Stimulated activated CD4-positive, alpha-beta T cell treated with anti-CD3 and anti-CD28 coated beads, Interleukin-15, amount 100 ng/mL, for 24 hours (primary cell): ENCODE measurements at places on chromosomes 12 and 14.

- DNase-seq, result no peak
Measured at GRCh38 chr12:86723326-86723725, 467.1 kb upstream of the MGAT4C start.

- DNase-seq, result no peak
Measured at GRCh38 chr12:93007544-93007943, 78.4 kb upstream of the EEA1 start.

DNA sequence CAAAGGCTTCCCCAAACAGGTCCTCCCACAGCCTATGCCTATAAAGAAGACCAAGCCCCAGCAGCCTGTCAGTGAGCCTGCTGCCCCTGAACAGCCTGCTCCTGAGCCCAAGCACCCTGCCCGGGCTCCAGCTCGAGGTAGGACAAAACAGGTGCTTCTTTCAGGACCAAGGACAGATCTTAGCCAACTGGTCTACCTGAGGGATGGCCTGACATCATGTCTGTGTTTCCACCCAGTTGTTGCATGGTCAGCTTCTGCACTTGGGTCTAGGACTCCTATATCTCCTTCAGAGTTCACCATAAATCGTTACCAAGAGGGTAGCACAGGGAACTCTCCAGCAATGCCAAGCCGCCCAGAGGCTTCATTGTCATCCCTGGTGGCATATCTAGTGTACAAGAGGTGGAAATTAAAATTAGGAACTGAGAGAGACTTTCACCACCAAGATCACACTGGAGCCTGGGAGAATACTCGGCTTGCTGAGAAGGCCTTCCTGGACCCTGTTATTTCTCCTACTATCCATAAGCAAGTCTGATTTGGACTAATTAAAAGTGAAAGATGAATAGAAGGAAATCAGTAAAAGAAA is 38.2 kb upstream of the OAS1 start:
- no peak for DNase-seq

DNA sequence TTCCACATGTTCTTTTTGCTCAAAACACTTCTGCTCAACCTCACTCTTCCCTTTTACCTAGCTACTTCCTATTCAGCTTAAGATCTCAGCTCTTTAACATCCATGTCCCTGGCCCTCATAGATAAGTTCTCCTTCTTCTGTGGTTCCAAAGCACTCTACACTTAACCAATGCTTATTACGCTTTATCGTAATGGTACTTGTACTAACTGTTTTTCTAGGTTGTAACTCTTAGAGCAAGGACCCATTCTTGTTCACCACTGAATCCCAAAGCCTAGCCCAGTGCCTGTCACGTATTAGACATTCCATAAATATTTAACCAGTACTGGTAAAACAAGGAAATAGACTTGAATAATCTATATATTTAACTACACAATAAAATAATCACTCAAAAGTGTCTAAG is 5.3 kb downstream of the SLC41A2 start:
- DNase-seq, result no peak

GRCh38 chr12:17284873-17285272 is 678.9 kb upstream of the LMO3 start:
- DNase-seq, result no peak

DNA sequence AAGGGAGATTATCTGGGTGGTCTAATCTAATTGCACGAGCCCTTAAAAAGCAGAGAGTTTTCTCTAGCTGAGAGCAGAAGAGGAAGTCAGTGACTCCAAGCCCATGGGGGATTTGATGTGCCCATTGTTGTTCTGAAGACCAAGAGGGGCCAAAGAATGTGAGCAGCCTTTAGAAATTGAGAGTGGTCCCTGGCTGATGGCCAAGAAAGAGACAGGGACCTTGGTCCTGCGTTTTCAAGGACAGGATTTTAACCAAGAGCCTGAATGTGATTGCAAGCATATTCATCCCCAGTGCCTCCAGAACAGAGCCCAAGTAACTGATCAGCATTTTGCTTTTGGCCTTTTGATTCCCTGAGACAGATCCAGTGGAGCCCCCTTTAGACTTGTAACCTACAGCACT is 1353.9 kb downstream of the AACS start:
- DNase-seq, result no peak

- no peak for DNase-seq
Measured at GRCh38 chr12:58361056-58361455, 419.7 kb downstream of the ATP23 start.

DNA sequence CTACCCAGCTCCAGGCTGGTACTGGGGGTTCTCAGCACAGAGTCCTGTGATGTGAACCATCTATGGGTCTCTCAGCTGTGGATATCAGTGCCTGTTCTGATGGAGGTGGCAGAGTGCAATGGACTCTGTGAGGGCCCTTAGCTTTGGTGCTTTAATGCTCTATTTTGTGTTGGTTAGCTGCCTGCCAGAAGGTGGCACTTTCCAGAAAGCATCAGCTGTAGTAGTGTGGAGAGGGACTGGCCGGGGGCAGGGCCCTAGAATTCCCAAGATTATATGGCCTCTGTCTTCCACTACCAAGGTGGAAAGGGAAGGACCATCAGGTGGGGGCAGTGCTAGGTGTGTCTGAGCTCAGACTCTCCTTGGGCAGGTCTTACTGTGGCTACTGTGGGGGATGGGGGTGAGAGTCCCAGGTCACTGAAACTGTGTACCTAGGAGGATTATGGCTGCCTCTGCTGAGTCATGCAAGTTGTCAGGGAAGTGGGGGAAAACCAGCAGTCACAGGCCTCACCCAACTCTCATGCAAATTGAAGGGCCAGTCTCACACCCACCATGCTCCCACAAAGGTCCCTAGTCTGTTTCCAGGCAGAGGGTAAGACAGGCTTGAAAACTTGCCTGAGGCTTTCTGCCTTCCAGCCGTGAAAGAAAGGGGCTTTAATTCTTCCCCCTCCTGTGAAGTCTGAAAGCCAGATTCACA is 878.1 kb downstream of the C12orf50 start:
- no peak for DNase-seq

GRCh38 chr12:53686436-53686835 is 10.6 kb upstream of the ATP5MC2 start:
- no peak for DNase-seq

GRCh38 chr12:101305226-101305779 is 25.4 kb downstream of the UTP20 start:
- no peak for DNase-seq

- no peak for DNase-seq
Measured at GRCh38 chr14:90368946-90369721, 27.7 kb upstream of the CALM1 start.

- DNase-seq, result no peak
Measured at GRCh38 chr14:59241121-59241520, 52.7 kb downstream of the DAAM1 start.

DNA sequence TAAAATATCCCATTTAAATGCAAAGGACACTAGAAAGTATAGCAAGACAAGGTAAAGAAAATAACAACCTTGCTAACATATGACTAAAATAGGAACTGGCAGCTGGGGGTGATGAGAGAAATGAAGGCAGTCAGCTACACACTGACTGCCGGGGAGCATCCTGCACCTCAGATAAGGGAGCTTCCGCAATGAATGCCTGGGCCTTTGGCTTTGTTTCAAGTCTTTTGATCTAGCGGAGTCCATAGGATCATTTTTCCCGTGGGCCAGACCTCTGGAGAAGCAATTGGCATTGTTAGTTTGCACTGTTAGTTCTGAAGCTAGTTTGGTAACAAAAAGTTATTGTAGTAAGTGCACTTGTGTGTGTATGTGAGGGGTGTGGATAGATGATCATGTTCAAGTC is 639.9 kb downstream of the DIO2 start:
- DNase-seq, result no peak

- no peak for DNase-seq
Measured at GRCh38 chr12:56530390-56531055, 8.9 kb downstream of the RBMS2 start.

DNA sequence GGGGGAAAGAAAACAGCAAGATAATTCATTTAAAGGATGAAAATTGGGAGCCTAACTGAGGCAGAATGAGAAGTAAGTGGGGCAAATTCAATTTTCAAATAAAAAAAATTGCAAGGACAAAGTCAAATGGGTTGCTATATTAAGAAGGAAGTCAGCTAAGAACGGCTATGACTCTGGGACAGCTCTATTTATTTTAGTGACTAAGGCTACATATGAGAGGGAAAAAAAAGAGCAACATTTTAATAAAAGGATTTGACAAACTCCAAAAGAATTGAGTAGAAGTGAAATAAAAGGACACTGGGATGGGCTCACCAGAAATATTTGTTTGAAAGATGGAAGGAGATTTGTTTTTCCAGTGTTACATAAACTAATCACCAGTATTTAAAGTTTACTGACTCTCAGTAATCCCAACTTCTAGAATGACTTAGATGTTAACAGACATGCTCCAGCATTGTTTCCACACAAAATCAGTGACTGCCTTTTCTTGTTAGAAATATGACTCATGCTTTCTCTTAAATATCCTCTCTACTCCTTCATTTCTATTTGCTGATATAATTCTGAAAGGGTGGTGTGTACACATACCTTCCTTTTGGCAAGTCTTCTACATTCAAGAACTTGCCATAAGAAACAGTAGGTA is 198.5 kb downstream of the SLC25A21 start:
- DNase-seq, result no peak

- peak; percentile 37 for DNase-seq
Measured at GRCh38 chr12:89016970-89017778, 335.1 kb downstream of the DUSP6 start.

GRCh38 chr14:49778421-49778820 is 10.5 kb downstream of the KLHDC2 start:
- no peak for DNase-seq

DNA sequence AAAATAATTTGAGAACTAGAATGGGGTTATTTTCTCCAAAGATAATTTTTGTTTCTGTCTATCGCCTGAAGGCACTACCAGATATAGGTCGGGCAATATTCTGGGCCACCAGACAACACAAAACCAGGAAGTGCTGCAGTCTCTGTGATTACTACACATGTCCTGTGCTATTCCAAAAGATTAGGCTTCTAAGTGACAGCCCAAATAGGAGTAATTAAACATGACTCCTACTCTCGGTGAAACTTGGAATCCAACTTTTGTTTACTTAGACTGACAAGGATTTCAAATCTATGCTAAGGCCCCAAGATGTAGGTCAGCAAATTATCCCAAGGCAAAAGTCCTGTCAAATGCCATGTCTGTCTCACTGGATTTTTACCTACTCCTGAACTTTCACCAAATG is 157.6 kb upstream of the LRFN5 start:
- DNase-seq, result no peak

- DNase-seq, result no peak
Measured at GRCh38 chr12:14290951-14291350, 74.5 kb upstream of the ATF7IP start.

DNA sequence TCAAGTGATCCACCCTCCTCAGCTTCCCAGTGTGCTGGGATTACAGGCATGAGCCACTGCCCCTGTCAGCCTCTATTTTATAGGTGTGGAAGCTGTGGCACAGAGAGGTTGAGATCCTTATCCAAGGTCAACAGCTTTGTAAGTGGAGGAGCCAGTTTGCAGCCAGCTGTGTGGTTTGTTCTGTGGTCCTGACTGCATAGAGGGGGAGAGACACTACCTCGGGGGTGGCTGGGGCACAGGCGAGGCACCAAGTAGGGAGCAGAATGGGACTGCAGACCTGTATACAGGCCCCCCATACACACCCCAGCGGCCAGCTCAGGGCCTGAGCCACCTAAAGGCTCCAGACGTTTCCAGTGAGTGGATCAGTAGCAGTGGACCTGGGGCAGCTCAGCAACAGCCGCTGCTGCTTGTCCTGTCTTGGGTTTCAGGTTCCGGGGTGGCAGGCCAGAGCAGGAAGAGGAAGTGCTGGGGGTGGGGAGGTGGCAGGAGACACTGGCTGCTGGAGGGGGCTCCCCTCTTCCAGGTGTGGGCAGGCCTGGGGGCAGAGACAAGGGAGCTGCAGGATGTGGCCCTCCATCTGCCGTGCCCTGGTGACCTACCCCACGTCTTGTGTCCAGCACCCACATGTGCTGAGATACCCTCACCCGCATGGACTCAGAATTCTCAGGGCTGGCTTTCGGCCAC is 11.0 kb downstream of the ORAI1 start:
- DNase-seq, result peak; percentile 68

DNA sequence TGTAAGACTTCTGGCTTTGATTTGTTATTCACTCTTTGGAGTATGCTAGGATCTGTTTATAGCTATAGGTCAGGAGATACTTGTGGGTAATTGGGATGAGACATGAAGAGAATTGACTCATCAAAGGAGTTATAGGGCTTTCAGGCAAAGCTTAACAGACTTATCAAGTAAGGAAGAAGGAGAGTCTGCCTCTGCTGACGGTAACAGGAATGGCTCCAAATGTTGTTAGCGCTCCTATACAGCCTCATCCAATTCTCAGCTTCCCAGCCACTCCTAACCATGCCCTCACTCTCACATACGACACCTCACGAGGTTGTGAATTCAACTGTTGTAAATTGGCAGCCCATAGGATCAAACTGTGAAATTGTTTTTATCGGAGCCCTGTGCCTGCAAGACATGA is 140.5 kb downstream of the KCNA5 start:
- DNase-seq, result no peak
